Fibroblast of lung (primary cell): ENCODE measurements at places on chromosomes 11 and 22. TPM values are rescaled to one million over a fixed set of nuclear protein-coding genes. Genes with fewer than 3 reads are reported as not detected.

Gene OR8G1
- not detected in 2 replicates for polyA plus RNA-seq

Gene LRP4
- polyA plus RNA-seq = 2.9 and 3.3 TPM in 2 replicates

Gene PHOX2A
- polyA plus RNA-seq = not detected in 2 replicates

Gene VPS26B
- polyA plus RNA-seq = 39.0 and 41.6 TPM in 2 replicates

Gene DDI1
- polyA plus RNA-seq = not detected in 2 replicates
